ENCODE measurements at places on chromosomes 3 and 15.
A peak's percentile ranks its signal among the peaks of the same experiment; 100 is the strongest.

GRCh38 chr3:100260081-100260684, 609 bp upstream of the TBC1D23 start:
- DNase-seq = peak; percentile 24

GRCh38 chr3:43349716-43350115, 63.4 kb downstream of the SNRK start:
- DNase-seq = no peak

GRCh38 chr3:4704552-4704951, 211.4 kb downstream of the ITPR1 start:
- no peak for DNase-seq

- no peak for DNase-seq
Measured at GRCh38 chr3:128681369-128681829, 30.8 kb upstream of the RPN1 start.

GRCh38 chr3:46865546-46865945, 2.3 kb upstream of the MYL3 start:
- DNase-seq = no peak

DNA sequence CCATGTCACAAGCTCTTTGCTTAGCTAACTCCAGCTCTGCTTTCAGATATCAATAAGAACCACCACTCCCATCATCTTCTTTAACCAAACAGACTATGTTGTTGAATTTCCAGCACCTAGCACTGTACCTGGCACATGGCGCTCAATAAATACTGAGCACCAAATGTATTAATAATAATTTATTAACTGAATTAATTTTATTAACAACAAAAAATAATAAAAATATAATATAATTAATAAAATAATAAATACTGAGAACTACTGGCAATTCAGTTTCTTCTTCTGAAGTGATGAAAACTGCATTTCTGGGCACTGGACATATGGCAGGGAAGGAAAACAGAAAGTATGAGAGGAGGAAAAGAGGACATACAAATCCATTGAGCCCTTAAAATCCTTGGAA, 263.9 kb downstream of the ZMAT3 start:
- DNase-seq = no peak

DNA sequence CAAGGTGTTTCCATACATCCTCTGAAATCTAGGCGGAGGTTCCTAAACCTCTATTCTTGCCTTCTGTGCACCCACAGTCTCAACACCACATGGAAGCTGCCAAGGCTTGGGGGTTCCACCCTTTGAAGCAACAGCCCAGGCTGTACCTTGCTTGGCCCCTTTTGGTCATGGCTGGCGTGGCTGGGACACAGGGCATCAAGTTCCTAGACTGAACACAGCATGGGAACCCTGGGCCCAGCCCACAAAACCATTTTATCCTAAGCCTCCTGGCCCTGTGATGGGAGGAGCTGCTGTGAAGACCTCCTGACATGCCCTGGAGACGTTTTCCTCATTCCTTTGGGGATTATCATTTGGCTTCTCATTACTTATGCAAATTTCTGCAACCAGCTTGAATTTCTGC, 739.0 kb upstream of the NECTIN3 start:
- DNase-seq = no peak

DNA sequence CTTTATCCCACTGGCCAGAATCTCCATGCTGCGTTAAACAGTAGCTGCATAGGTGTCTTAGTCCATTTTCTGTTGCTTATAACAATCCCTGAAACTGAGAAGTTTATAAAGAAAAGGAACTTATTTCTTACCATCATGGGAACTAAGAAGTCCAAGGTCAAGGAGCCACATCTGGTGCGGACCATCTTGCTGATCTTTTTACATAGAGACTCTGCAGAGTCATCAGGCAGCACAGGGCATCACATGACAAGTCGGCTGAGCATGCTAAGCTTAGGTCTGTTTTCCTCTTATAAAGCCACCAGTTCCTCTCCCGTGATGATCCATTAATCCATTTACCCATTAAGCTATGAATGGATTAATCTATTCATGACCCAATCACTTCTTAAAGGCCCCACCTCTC, 22.4 kb upstream of the FAM174B start:
- no peak for DNase-seq

GRCh38 chr3:197426121-197426566, 127.7 kb upstream of the DLG1 start:
- DNase-seq = no peak

- no peak for DNase-seq
Measured at GRCh38 chr15:73682600-73683090, 1.5 kb upstream of the CD276 start.

DNA sequence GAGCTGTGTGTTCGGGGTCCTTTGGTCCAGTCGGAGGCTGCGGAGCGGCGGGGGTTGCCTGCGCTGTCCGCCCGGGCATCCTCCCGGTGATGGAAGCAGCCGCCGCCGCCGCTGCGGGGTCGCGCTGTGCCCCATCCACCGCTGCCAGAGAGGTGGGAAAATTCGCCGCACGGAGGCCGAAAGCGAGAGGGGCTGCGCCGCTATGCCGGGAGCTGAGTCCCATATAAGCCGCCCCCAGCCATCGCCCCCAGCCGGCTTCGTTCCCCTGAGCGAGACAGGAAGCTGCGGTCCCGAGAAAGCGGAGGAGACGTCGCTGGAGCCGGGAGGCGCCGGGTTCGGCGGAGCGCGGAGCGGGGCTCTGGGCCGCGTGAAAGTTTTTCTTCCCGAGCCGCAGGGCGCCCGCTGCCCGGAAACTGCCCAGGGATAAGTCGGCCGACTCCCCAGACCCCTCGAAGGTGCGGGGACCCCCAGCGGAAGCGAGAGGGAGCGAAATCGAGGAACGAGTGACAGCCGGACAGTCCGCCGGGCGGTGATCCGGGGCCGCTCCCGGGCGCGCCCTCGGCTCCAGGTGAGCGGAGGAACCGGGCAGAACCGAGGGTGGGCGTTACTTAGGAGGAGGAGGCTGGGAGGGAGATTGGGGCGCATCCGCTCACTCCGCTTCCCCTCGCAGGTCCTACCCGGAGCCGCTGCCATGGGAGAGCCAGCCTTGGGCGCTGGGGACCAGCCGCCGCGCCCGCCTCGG, 574 bp downstream of the CHST2 start:
- peak; percentile 53 for DNase-seq

GRCh38 chr3:14521611-14522010, 18.5 kb downstream of the GRIP2 start:
- no peak for DNase-seq

DNA sequence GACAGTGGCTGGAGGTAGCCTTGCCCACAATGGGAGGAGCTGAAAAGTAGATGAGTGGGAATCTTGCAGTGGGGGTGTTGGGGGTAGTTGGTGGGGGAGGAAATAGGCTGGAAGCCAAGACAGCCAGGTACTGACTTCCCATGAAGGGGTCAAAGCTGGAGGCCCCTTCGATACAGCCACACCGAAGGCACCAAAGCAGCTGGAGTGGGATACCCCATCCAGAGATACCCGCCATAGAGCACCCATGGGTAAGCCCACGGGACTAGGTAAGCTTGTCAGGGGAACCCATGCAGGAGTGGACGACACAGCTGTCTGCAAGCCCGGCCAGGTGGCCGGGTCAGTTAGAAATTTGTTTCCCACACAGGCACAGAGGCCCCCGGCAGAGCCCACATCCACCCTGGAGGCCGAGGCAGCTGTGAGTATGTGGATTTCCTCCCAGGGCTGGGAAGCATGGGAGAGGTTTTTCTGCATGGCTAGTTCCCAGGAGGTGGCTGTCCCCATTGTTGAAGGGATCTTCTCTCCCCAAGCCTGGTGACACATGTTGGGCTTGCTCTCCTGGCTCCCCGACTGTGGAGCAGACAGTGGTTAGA, 28.6 kb downstream of the PRR23E start:
- DNase-seq = no peak

- DNase-seq = no peak
Measured at GRCh38 chr15:60413231-60413824, 15.5 kb upstream of the ANXA2 start.

GRCh38 chr3:185630182-185630622, 44.1 kb downstream of the SENP2 start:
- DNase-seq = no peak

GRCh38 chr3:151859905-151860304, 13.5 kb upstream of the SUCNR1 start:
- DNase-seq = no peak

DNA sequence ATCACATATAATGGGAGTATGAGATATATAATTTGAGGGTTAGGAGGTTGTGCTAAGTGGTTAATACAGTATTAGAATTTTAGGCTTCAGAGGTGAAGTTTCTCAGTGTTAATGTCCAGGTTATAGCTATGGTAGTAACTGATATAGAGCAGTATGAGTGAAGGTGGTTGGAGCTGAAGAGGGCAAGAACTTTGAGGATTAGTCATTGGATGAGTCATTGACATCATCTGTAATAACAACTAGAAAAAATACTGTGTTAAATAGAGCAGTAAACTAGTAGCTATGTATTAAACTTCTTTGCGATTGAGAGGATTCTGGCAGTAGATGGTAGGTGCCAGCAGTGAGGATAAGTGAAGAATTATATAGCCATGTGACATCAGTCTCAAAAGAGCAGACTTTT, 47.5 kb upstream of the EIF3J start:
- DNase-seq = no peak

GRCh38 chr3:116161575-116162525, 283.4 kb downstream of the LSAMP start:
- no peak for DNase-seq

- peak; percentile 12 for DNase-seq
Measured at GRCh38 chr3:59607656-59608055, 557.8 kb upstream of the CFAP20DC start.

DNA sequence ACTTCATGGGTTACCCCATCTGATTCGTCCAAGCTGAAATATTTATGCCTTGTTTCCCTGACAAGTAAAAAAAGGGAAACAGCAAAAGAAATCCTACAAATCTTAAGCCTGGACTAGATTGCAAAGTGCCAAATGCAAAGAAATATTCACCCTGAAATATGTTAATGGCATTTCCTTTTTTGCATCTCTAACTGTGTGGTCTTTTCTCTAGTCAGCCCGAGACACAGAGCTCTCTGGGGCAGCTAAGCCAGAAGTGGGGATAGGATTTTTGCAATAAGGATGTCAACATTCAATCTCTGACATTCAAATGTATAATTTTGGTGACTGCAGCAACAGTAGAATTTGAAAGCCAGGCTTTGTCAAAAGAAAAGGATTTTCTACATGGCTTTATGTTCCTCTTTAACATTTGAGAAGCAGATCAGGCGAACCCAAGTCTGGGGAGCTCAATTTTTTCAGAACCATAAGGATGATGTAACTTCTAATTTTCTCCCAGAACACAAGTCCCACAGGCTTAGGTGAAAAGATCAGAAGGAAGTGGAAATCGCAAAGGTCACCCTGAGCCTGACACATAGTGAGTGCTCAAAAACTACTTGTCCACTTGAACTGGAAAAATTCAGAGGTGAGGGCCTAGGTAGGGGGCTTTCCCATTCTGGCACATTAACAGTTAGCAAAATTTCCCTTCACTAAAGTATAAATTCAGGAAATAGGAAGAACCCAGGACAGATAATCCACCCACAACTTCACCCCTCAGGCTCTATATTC, 28.2 kb upstream of the KCNMB3 start:
- no peak for DNase-seq

- DNase-seq = no peak
Measured at GRCh38 chr3:175564363-175564762, 705.2 kb downstream of the NAALADL2 start.

- peak; percentile 19 for DNase-seq
Measured at GRCh38 chr3:94336046-94336753, 273.3 kb downstream of the NSUN3 start.

DNA sequence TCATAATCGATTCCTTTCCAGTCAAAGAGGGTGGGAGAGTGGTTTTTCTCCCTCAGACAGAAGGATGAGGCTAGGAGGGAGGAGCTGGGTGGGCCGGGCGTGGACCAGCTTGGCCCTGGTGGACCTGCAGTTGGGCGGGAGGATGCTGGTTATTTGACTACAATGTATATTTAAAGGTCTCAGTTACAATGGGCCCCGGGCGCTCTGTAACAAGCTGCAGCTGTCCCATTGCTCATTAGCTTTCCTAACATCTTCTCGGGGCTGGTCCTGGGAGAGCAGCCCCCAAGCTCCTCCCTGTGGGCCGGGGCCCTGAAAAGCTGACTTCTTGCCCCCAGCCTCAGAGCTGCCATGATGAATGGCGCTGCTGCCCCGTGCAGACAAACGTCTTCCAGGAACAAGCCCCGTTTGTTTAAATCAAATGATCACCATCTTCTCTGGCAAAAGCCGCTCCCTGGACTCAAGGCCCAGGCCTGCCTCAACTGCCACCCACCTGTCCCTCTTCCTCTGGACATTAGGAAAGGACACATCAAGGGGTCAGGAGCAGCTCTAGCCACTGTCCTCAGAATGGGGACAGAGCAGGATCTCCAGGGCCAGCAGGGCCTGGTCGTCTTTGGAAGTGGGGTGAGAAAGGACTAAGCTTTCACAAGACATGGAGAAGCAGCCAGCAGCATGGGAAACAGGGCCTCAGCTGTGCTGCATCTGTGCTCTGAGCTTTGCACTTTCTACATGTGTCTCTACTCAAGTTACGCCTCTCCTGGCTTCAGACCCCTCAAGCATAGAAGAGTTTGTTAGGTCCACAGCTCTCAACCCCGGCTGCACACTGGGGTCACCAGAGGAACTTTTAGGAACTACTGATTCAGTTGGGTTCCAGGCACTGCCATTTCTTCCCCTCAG, 38.6 kb downstream of the MAGEF1 start:
- DNase-seq = no peak

GRCh38 chr3:43584043-43584826, 37.6 kb downstream of the ANO10 start:
- DNase-seq = no peak

GRCh38 chr3:20096135-20096685, 56.0 kb downstream of the KAT2B start:
- no peak for DNase-seq

DNA sequence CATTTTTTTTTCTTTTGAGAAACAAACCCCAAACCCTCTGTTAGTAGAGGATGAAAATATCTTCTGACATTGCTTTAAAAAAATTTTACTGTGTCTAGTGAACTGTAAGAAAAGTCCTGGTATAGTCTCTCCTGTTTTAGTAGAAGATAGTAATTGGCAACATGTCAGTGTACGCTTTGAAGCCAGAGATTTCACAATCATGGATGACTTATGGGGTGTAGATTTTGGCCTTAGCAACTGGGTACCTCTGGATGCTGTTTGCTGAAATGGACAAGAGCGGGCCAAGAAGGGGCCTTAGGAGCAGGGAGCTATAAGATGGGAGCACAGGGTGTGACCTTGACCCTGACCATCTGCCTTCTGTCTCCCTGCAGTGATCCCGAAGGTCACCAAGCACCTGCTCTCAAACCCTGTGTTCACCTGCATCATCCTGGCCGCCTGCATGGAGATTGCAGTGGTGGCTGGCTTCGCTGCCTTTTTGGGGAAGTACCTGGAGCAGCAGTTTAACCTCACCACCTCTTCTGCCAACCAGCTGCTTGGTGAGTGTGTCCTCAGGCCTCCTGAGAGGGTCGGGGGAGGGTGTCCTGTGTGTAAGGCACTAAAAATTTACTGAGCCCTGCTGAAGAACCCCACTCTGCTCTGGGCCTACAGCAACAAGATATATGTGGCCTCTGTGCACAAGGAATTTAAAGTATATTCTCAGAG, 266.7 kb downstream of the SLCO3A1 start:
- DNase-seq = no peak

DNA sequence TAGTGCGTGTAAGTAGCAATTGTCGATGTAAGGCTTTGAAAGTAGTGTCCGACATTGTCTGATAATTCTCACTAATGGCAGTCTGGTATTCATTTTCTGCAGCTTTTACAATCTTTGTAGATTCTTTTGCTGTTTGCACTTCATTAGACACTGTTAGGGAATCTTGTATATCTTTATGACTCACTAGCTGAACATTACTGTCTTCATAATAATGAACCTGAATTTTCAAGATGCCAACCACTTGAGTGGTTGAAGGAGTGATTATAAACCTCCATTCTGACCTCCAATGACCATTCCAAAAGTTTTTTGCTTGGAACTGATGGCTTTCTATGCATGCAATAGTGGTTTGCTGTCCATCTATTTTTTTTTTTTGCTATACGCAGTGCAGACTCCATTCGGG, 76.4 kb upstream of the MFGE8 start:
- DNase-seq = no peak
